ENCODE measurements at places on chromosomes 2 and 18. TPM values are rescaled to one million over a fixed set of nuclear protein-coding genes. Genes with fewer than 3 reads are reported as not detected.

The CERKL gene
- 0.72 TPM for total RNA-seq

- DNase-seq = no peak
Observed at GRCh38 chr2:84914334-84914733, 8.9 kb downstream of the TMSB10 start.

The TXNDC2 gene
- total RNA-seq = 0.13 TPM

GRCh38 chr2:124149571-124149970 is 124.5 kb downstream of the CNTNAP5 start:
- no peak for DNase-seq
